ENCODE measurements at places on chromosomes 2 and 18. TPM values are rescaled to one million over a fixed set of nuclear protein-coding genes. Genes with fewer than 3 reads are reported as not detected.

CFAP65 gene
- not detected for total RNA-seq

STPG4 gene
- total RNA-seq: not detected

AQP12B gene
- not detected for total RNA-seq

ATP6V1C2 gene
- total RNA-seq: 12.1 TPM

LOXHD1 gene
- total RNA-seq: 3.4 TPM

KLHL41 gene
- 2,840 TPM for total RNA-seq

IL1RL1 gene
- 4.0 TPM for total RNA-seq

CFAP210 gene
- not detected for total RNA-seq

TRIP12 gene
- 241 TPM for total RNA-seq

DYNAP gene
- total RNA-seq: not detected

Data from tongue (tissue), 3 donors.